ENCODE measurements at places on chromosomes 11 and 22.

- peak; percentile 63 for DNase-seq
Observed at GRCh38 chr11:116073854-116074837, 569.9 kb upstream of the CADM1 start.

DNA sequence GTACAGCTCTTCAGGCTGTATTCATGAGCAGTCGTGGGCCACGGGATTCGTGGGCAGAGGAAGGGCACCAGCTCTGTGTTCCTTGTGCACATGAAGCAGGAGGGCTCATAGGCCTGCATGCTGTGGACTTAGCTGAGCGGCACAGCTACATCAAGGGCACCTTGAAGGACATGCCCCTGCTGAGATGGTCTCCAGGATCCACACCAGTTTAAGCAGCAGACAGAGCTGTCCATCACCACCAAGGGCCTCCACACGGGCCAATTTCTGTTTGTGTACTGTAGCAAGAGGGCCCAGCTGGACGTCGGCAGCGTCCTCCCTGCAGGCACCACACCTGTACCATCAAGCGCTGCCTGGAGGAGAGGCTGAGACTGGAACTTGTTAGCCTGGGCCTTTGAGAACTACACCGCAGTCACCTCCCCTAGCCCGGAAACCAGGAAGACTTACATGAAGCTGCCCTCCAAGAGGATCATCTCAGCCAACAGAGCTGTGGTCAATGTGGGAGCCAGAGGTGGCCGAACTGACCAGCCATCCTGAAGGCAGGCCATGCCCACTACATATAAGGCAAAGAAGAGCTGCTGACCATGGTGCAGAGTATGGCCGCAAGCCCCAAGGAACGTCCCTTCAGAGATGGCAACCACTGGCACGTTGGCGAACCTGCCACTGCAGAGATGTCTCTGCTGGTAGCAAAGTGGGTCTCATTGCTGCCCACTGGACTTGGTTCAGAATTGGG, 32.7 kb upstream of the GNB1L start:
- DNase-seq: no peak

DNA sequence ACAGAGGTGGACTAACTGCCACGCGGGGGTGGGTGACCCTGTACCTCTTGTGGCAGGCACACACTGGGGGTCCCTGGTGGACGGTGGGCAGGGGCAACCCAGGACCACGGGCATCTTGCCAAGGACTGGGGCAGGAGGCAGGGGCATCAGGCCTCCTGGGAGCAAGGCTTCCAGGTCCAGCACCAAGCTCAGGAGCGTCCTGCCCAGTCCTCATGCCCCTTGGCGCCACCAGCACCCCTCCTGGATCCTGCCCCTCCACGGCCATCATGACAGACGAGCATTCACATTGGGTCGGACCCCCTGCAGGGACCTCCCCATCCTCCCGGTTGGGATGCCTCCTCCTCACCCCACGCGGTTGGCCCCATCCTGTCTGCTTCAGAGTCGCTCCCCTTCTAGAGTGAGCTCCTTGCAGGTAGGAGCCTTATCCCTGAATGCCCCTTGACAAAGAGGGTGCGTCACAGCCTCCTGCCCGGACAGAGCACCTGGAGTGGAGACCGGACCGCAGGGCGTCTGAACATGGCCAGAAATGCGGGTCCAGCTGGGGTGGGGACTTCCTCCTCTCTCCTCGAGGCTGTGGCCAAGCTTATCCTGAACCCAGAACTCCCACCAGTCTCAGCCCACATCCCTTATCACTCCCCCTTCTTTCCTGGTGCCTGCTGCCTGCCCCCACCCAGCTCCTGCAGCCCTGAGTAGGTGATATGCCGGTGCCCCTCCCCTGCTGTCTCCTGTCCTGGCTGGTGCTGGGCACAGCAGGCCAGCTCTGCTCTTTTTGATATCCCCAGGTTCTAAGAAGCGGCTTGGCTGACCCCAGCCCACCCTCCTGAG, 40.3 kb downstream of the IGF2 start:
- no peak for DNase-seq

- DNase-seq: no peak
Observed at GRCh38 chr11:102295045-102295444, 22.2 kb upstream of the BIRC3 start.

DNA sequence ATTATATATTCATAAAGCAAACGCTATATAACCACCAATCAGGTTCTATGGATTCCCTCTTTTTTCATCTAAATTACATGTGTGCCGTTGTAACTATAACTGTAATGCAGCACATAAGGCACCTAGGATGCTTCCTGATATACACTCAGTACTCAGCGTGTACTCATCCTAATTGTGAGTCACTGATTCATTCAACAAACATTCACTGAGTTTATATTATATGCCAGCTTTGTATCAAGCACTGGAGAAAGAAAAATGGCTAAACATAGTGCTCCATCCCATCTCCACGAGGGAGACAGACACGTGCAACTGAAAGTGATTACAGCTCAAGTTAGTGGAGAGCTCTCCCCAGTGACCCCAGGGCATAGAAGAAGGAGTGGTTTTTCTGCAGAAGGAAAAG, 49.9 kb upstream of the SYN3 start:
- DNase-seq: no peak

- no peak for DNase-seq
Observed at GRCh38 chr11:120431633-120432032, 79.9 kb upstream of the GRIK4 start.

DNA sequence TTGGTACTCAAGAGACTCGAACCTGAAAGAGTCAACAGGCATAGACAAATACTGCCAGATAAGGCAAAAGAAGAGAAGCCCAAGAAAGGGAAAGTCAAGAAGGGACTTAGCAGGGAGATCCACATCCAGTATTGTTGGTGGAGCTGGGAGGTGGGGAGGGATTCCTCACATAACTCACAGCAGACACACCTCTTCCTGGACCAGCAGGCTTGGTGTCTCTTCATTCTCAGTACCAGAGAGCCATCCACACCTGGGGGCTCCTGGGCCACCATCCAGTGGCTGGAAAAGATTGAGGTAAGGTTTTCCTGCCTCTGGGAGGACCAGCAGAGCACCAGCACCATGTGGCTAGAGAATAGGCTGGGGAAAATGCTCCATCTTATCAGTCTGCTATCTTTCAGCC, 161.6 kb upstream of the SESN3 start:
- no peak for DNase-seq

DNA sequence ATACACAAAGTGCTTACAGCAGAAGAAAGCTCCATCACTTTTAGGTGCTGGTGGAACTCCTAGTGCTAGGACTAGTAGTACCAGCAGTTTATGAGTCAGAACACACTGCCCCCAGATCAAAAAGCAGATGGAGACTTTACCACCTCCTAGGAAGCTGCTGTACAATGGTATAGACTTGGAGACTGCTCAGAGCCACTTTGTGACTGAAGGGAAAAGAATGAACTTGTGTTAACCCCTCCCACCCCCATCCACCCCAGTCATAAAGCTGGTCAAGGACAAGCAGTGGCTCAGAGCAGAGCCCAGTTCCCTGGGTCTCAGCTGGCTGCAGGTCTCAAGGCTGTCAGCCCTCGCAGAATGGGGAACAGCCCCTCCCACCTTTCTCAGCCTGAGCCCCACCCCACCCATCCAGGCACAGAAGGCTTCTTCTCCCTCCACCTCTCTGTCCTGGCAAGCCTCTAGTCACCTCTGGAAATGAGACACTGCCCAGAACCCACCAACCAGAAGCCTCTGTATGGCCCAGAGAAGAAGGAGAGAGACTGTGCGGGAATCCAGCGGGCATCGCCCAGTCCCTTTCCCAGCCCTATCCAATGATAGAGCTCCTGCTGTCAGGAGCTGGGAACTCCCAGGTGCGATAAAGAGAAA, 23.8 kb downstream of the PACSIN2 start:
- no peak for DNase-seq

DNA sequence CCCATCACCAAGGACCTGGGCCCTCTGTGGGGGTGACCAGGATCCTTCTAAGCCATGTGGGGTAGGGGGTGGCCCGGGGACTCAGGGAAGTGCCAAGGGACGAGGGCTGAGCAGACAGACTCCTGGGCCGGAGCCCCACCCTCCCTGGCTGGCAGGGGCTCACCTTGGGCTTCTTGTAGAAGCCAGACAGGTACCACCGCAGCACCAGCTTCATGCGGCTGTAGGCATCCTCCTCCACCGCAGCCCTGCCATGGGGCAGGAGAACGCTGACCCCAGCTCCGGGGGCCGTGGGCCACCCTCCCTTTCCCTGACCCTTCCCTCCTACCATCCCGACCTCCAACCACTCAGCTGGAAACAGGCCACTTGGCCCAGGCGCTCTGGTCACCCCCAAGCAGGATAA, 45.9 kb upstream of the CARS1 start:
- DNase-seq: no peak

DNA sequence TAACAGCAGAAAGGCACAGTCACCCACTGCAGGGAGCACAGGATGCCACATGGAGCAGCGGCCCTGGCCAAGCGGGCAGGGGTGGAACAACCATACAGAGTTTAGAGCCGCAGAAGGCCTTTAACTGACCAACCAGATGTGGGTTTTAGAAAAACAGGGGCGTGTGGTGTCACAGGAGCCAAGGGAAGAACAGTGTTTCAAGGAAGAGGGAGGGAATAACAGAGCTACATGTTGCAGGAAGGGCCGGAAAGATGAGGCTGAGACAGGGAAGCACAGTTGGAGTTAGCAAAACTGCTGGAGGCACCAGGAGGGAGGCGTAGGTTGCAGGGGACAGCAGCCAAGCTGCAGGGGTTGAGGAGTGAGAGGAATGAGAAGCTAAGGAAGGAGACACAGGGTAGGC, 7.8 kb upstream of the NAA40 start:
- DNase-seq: no peak

GRCh38 chr11:60230681-60231080, 12.3 kb downstream of the MS4A4E start:
- DNase-seq: no peak

DNA sequence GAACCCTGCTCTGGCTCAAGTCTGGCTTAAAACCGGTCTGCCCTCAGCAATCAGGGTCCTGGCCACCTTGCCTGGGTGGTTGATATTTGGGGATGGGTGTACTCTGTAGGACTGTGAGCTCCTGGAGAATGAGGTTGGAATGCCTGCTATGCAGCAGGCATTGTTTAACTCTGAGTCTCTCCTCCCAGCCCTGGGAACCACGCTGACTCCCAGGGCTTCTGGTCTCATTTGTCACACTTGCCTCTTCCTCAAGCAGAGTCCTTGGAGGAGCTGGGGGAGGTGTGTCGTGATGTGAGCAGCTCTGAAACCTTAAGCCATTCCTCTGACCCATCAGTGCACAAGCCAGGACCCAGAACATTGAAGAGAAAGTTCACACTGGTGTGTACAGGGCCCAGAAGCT, 340.1 kb downstream of the MN1 start:
- no peak for DNase-seq

- no peak for DNase-seq
Observed at GRCh38 chr11:125947419-125948277, 1.8 kb downstream of the VSIG10L2 start.

- no peak for DNase-seq
Observed at GRCh38 chr11:5240458-5240857, 6.2 kb upstream of the HBD start.

DNA sequence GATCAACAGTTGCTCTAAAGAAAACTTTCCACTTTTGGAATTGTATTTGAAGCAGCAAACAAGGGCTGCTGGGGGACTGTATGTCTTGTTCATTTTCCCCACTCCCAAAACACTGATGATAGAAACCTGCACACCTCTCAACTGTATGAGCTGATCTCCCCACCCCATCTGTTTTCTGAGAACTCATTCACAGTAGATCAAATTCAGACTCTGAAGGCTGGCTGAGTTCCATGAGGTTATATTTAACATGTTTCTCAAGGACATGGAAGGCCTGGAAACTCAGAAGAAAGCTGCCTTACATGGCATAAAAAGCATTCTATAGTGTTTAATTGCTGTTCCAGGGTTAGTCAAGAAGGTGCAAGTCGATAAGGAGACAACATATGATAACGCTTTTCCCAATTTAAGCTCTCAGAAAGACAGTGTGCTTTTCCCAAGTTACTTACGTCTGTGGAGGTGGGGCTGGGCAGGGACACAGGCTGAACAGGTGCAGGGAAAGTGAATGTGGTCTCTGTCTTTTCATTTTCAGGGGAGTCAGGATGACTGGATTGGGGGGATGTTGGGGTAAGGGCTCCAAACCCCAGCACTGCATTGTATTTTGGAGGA, 23.0 kb downstream of the LARGE2 start:
- no peak for DNase-seq

DNA sequence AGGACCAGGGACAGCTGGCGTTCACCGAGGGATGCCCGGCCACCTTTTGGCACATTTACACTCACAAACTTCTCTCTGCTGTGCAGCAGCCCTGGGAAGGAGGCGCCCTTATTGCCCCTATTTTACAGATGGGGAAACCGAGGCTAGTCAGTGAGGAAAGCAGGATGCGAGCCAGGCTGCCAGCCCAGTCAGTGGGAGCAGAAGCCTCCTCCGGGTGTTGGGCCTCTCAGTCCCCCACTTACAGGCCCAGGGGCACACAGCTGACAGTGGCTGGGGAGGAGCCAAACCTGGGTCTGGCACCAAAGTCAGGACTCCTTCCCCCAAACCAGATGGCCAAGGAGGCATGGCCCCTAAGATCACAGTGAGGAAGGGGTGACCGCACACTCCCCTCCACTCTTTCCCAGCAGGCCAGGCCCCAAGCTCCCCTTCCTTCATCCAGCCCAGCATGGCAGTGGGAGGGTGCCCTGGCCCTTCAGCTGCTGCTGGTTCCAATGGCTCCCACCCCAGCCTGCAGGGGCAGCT, 121.4 kb upstream of the ANO1 start:
- no peak for DNase-seq

GRCh38 chr11:125694951-125695350, 14.3 kb upstream of the ACRV1 start:
- DNase-seq: no peak

- DNase-seq: no peak
Observed at GRCh38 chr11:78804991-78805390, 230.3 kb upstream of the NARS2 start.

- no peak for DNase-seq
Observed at GRCh38 chr22:27223317-27224177, 566.2 kb downstream of the MIAT start.

DNA sequence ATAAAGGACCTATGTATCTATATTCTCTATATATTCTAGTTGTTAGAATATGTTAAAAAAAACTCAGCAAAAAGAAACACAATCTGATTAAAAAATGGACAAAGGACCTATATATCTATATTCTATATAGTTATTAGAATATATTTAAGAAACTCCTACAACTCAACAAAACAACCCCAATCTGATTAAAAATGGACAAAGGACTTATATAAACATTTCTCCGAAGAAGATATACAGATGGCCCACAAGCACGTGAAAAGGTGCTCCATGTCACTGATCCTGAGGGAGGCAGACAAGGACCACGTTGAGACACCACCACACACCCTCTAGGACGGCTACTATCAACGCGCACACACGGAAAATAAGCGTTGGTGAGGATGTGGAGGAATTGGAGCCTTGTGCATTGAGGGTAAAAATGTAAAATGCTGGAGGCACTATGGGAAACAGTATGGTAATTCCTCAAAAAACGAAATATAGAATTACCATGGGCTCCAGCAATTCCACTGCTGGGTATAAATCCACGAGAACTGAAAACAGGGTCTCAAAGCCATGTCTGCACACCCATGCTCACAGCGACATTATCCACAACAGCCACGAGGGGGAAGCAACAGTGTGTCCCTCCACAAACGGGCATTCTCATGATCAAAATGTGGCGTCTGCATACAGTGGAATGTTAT, 22.7 kb downstream of the YPEL1 start:
- DNase-seq: peak; percentile 85
